ENCODE measurements at places on chromosomes 11 and 22.
A peak's percentile ranks its signal among the peaks of the same experiment; 100 is the strongest.

DNA sequence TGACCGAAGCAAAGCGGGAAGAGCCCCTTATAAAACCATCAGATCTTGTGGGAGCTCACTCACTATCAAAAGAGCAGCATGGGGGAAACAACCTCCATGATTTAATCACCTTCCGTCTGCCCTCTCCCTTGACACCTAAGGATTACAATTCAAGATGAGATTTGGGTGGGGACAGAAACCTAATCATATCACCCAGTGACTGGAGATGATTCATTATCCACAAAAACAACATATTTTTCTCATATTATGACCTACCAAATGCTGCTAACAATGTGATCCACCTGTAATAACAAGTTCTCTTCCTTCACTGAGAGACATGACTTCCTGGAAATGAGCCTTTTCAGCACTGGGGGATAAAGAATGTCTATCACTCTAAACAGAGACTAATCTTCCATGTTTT is 23.4 kb upstream of the HEPHL1 start:
- no peak for DNase-seq

DNA sequence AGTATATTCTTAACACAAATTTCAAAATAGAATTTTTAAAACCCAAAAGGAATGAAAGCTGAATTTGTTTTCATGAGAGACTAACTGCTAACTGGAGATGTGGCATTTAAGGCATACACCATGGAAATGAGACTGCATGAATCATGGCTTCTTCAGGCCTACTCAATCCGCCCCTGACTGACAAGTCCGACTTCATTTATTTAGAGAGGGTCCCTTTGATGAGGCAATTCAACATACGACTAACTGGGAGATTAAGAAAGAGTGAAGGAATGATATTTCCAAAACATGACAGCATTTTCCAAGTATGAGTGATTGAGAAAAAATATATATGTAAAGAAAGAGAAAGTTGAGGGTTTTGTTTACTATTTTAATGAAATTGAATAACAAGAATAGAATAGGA is 720.1 kb downstream of the DLG2 start:
- no peak for DNase-seq

GRCh38 chr11:111540114-111540936 is at the start of gene LAYN:
TSS of gene LAYN (plus strand) at chr11:111540720. CDS start at chr11:111540844, 124 bp downstream.
- DNase-seq: peak; percentile 77

- DNase-seq: no peak
Measured at GRCh38 chr11:7591987-7592386, 78.2 kb downstream of the PPFIBP2 start.

- no peak for DNase-seq
Measured at GRCh38 chr11:13260201-13260962, 17.2 kb upstream of the BMAL1 start.

DNA sequence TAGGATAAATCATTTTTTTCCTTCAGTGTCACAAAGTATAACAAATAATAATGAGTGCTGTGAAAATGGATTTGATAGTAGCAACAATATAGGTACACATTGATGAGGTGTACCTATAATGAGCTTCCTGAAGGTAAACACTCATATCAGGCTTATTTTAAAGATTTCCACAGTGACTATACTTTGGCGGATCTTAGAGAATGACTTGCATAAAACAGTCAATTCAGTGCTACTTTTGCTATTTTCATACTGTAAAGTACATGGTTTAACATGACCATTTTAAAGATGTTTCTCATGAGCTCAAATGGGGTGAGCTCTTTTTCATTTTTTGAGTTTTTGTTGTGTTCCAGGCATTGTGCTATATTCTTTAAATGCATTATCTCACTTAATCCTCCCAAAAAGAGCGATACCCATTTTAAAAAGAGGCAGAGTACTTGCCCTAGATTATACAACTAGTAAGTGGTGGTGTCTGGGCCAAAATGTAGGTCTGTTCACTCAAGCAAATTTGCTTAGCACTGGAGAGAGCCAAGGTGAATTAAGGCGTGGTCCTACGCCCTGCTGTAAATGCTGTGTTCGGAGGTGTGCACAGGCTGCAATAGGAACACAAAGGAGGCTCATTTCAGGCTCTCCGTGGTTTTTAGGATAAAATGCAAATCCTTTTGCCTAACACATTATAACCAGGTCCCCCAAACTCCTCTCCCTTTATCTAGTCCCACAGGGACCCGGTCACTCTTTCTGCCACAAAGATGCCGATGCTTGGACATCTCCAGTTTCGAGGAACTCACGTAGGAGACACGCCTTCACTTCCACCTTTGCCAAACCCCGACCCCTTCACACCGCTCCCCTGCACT is 617 bp upstream of the ALKBH3 start:
- DNase-seq: no peak

DNA sequence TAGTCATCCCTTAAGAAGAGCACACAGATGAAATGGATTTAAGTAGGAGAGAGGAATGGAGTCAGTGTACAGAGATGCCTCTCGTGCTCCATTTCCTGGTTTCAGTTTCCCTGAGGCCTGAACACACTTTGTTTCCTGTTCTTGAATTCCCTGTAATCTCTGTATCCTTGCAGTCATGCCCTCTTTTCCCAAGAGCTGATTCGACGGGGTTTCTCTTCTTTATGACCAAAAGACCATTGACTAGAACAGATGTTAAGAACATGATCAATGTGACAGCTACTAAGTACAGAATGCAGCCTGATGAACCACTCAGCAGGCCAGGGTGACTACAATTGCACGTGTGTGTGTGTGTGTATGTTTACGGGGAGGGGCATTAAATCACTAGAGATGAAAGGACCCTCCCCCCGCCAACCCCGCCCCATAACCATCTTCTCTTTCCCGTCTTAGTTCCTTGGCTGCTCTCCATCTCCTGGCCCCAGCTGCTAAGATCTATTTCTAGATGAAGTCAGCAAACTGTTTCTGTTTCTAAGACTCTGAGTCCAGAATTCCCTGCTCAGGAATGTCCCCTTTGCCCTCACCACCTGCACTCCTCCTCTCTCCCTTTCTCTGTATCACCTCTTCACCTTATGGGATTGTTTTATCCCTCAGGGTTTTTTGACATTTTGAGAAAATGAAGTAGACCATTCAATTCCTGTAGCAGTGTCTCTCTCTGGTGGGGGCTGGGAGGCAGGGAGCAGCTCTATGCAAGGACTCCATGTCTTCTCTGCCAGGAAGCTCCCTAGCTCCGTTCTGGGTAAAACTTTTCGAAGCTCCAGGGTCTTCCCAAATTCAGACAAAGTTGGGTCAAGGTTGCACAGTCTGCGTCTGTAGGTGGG is 26.0 kb downstream of the SLC22A6 start:
- DNase-seq: peak; percentile 39

Measured in ecto neural progenitor cell (in vitro differentiated cells).